Karpas-422 (cell line): ENCODE measurements at places on chromosomes 1 and 21. TPM values are rescaled to one million over a fixed set of nuclear protein-coding genes. Genes with fewer than 3 reads are reported as not detected.

MMEL1 gene
- total RNA-seq, result not detected in 2 replicates

ROR1 gene
- total RNA-seq, result not detected in 2 replicates

KIF1B gene
- total RNA-seq, result 3.7 TPM in 2 replicates

SPSB1 gene
- total RNA-seq, result not detected in 2 replicates

CELSR2 gene
- total RNA-seq, result 0.43 and 1.2 TPM in 2 replicates

RGS4 gene
- total RNA-seq, result not detected in 2 replicates

C1QC gene
- total RNA-seq, result not detected in 2 replicates

ANKRD34A gene
- 9.0 and 21.5 TPM in 2 replicates for total RNA-seq

CORT gene
- 0.34 and 3.5 TPM in 2 replicates for total RNA-seq

SPRR5 gene
- not detected in 2 replicates for total RNA-seq

AMIGO1 gene
- total RNA-seq, result 0.37 and 1.1 TPM in 2 replicates

ECM1 gene
- total RNA-seq, result 2.2 and 7.2 TPM in 2 replicates

ZBTB21 gene
- 1.2 and 2.8 TPM in 2 replicates for total RNA-seq

USH2A gene
- not detected in 2 replicates for total RNA-seq

NEGR1 gene
- total RNA-seq, result not detected in 2 replicates

LMOD1 gene
- total RNA-seq, result not detected in 2 replicates

FCRL2 gene
- 136 and 168 TPM in 2 replicates for total RNA-seq

CAPZB gene
- 55.5 and 72.9 TPM in 2 replicates for total RNA-seq
